ENCODE measurements at places on chromosomes 6 and 20. TPM values are rescaled to one million over a fixed set of nuclear protein-coding genes. Genes with fewer than 3 reads are reported as not detected.

DNA sequence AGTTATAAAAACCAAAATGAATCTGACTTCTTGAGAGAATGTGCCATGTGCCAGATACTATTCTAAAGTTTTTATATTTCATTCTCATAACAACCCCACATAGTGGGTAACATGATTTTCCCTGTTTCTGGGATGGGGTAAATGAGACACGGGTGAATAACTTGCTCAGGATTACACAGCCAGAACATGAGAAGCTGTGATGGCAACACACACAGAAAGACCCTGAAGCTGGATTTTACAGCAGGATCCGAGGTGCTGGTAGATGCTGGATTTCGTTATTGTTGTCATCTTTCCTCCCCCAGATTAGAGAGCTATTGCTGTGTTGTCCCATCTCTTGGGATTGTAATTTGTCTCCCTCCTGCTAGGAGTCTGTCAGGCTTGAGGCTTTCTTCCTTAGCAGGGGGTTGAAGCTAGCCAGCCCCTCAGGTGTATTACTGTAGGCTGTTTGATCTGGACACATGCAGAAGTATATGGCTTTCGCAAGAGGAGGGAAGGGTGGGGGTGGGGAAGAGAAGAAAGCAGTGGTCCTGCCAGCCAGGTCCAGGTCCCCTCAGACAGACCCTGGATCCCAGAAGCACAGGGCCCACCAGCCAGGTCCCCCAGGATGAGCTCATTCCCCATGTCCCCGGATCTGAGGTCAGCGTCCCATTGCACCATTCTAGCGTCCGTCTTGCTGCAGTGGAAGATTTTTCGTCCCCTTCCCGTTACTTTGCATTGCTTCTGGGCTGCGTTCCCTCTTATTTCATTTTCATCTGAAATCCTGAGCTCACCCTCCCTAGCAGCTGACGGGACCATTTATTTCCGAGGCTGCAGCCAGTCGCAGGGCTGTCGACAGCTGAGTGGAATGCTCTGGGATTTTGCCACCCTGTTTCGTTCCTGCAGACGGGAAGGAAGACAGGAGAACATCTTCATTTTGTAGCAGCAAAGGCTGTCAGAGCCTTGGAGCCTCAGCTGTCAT lies 7.3 kb upstream of the KCNG1 start:
- no peak for DNase-seq
- no peak overlapping the region for H3K27ac ChIP-seq
- peaks cover 10% of the 10 kb centered on the region for H3K4me1 ChIP-seq
- no peak overlapping the region for H3K4me3 ChIP-seq
- H3K27me3 ChIP-seq, result peaks cover 74% of the 10 kb centered on the region

Gene TFAP2A
- 37.0 TPM for total RNA-seq

GRCh38 chr6:33696548-33697518 lies 14.7 kb downstream of the UQCC2 start:
- peaks cover 29% of the 10 kb centered on the region for H3K36me3 ChIP-seq
- no peaks in the 10 kb centered on the region for H3K27me3 ChIP-seq
- H3K4me3 ChIP-seq, result no peak overlapping the region
- H3K27ac ChIP-seq, result 0 out of 2 replicates have a peak overlapping the region, but pooled peaks have one; percentile 19
- peaks cover 21% of the 10 kb centered on the region for H3K4me1 ChIP-seq

GRCh38 chr6:159627939-159628338 lies 65.1 kb downstream of the SOD2 start:
- peaks cover 58% of the 10 kb centered on the region for H3K27me3 ChIP-seq
- no peaks in the 10 kb centered on the region for H3K4me1 ChIP-seq
- no peak for DNase-seq
- H3K36me3 ChIP-seq, result no peaks in the 10 kb centered on the region
- no peak overlapping the region for H3K4me3 ChIP-seq

DNA sequence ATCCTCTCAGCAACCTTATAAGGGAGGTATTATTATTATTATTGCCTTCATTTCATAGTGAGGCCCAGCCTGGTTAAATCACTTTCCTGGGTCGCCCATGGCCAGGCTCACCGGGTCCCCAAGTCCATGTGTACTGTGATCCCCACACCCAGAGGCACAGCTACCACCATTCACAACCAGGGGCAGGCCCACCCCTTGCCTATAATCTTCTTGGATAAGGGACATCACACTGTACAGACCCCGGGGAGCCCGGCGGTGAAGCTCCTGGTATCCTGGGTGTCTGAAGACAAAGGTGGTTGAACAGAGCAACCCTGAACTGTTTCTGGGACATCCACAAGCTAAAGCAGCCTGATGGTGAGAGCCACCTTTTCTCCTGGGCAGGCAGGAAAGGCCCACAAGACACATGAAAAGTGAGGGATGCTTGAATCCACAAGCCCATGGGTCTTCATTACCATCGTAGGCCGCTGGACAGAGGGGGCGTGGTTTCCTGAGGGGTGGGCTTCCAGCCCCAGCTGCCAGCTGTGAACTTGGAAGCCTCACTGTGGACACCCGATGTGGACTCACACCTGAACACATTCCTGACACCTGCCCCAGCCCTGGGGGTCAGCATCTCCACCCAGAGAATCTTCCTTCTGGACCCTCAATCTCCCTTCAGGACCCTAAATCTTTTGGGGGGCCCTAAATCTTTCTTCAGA lies 185.5 kb upstream of the PMEPA1 start:
- no peaks in the 10 kb centered on the region for H3K27me3 ChIP-seq
- H3K36me3 ChIP-seq, result no peaks in the 10 kb centered on the region
- no peak overlapping the region for H3K4me3 ChIP-seq
- peaks cover 8% of the 10 kb centered on the region for H3K4me1 ChIP-seq
- no peak overlapping the region for H3K27ac ChIP-seq
